Motor neuron (in vitro differentiated cells): ENCODE measurements at places on chromosomes 6 and 20. TPM values are rescaled to one million over a fixed set of nuclear protein-coding genes. Genes with fewer than 3 reads are reported as not detected.

BCAS1 gene
- total RNA-seq = 0.16 and 0.27 TPM in 2 replicates

PERP gene
- total RNA-seq = 3.7 and 4.8 TPM in 2 replicates

CST2 gene
- not detected in 2 replicates for total RNA-seq

GSTA2 gene
- total RNA-seq = not detected in 2 replicates

SLC17A1 gene
- total RNA-seq = not detected in 2 replicates

PRSS35 gene
- total RNA-seq = 0.22 and 0.89 TPM in 2 replicates

ACTL10 gene
- total RNA-seq = 3.5 and 4.3 TPM in 2 replicates

HDGFL1 gene
- not detected in 2 replicates for total RNA-seq

CCM2L gene
- total RNA-seq = 1.0 and 1.4 TPM in 2 replicates

APOM gene
- 2.3 and 6.6 TPM in 2 replicates for total RNA-seq

UNC93A gene
- 1.9 TPM in 1 of 2 replicates, not detected in the other for total RNA-seq

GSTA3 gene
- not detected in 2 replicates for total RNA-seq

SMLR1 gene
- 2.1 TPM in 2 replicates for total RNA-seq

HLA-DPB1 gene
- total RNA-seq = 9.5 and 16.5 TPM in 2 replicates

SERAC1 gene
- 6.5 and 8.7 TPM in 2 replicates for total RNA-seq

FOXQ1 gene
- not detected in 2 replicates for total RNA-seq

MDN1 gene
- 21.0 and 22.7 TPM in 2 replicates for total RNA-seq

RHAG gene
- total RNA-seq = not detected in 2 replicates

XKR7 gene
- total RNA-seq = 11.8 and 12.3 TPM in 2 replicates

STMND1 gene
- total RNA-seq = 0.08 TPM in 1 of 2 replicates, not detected in the other

CRISP2 gene
- not detected in 2 replicates for total RNA-seq
